ENCODE measurements at places on chromosomes 1 and 21.

- DNase-seq: no peak
Observed at GRCh38 chr1:41835485-41835884, 83.2 kb downstream of the HIVEP3 start.

- peak; percentile 31 for DNase-seq
Observed at GRCh38 chr1:158095737-158096335, 84.9 kb upstream of the CD1D start.

DNA sequence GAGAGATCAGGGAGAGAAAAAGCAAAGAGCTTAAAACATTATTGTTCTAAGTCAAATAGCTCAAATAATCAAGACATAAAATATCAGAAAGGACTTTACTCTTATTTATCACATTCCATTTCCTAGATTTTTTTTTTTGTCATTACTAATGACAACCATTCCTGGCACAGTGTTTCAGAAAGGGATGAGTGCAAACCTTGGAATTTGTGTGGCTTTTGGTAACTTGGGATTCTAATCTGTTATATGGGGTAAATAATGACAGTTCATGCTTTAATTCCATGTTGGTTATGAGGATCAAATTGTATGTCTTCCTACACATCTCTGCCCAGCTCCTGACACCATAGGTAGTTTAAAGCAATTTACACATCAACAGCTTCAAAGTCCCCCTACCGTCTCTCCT, 358.4 kb upstream of the ADGRL4 start:
- DNase-seq: no peak

DNA sequence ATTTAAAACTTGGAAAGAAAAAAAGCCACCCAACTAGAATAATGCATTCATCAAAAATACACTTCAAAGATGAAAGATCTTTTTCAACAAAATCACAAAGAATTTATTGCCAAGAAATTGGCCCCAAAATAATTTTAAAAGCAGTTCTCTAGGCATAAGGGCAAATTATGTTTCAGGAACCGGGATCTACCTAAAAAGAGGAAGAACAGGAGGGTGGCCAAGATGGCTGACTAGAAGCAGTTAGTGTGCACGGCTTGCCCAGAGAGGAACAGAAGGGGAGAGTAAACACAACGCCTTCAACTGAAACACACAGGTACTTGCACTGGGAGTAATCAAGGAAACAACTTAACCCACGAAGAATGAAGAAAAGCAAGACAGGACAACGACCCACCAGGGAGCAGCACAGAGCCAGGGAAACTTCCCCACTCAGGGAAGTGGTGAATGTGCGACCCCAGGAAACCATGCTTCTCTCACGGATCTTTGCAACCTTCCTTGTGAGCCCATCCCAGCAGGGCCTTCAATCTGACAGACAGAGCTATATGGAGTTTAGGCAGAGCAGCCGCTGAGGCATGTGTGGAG, 46.1 kb downstream of the ACKR1 start:
- DNase-seq: no peak

DNA sequence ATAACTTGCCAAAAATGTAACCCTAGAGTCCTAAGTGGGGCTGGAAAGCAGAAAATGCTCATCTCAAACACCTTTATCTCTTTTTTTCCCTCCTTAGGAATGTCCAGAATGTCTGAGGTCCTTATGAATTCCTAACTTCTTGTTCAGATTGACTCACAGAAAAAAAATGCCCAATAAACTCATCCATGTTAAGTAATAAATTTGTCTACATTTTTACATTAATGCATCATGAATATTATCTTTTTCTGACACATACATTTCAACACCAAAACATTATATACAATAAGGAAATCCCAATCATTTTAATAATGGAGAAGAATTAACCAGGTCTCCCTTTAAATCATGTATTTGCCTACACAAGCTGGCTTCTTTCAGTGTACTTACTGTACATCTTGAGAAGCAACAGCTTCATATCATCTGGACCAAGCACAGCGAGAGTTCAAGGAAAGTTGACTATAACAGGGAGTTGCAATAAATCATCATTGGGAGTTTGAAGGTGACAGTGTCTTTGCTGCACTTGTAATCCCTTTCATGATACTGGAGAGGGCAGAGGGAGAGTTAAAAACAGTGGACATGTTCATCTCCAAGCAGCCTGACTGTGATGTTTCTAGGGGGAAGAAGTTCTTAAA, 565.2 kb downstream of the LTN1 start:
- DNase-seq: no peak

DNA sequence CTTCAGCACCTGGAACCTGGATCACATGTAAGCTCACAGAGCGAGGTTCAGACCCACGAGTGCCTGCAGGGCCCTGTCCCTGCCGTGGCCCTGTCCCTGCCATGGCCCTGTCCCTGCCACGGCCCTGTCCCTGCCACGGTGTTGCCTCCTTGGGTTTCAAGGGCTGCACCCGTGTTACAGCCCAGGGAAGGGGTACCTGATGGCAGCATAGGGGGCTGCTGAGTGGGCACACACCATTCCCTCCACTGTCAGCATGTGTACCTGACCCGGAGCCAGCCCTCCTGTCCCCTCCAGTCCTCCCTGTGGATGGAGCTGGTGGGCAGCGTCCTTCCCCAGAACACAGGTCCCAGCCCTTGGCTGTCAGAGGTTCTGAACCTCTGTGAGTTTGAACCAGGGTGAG, 15.3 kb downstream of the DFFB start:
- DNase-seq: no peak

DNA sequence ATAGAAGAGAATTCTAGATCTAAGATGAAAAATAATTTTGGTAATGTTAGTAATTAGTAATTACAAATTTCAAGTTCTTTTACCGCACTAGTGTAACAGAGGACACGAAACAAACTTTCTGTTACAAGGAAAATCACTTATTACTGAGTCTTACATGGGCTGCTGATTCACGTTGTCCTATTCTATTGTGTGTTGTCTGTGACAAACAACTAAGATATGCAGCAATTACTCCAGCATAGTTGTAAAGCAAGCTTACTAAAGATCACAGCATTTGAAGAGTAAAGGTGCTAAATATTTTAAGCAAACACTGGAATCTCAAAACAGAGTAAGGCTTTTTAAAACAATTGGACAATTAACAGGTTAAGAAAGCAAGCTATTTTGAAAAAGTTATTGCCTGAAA, 502.3 kb downstream of the KCNT2 start:
- peak; percentile 68 for DNase-seq

DNA sequence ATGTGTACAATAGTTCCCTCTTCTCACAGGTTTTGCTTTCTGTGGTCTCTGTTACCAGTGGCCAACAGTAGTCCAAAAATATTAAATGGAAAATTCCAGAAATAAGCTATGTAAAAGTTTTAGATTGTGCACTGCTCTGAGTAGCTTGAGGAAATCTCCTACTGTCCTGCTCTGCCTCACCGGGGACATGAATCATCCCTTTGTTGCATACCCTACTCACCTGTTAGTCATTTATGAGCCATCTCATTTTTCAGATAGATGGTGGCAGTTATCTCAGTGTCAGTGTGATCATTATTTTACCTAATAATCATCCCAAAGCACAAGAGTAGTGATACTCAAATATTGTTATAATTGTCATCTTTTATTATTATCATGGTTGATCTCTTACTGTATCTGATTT, 688.1 kb downstream of the PLA2G4A start:
- DNase-seq: no peak

GRCh38 chr1:216640100-216640499, 83.1 kb downstream of the ESRRG start:
- no peak for DNase-seq

- no peak for DNase-seq
Observed at GRCh38 chr1:159030877-159031447, 21.3 kb downstream of the IFI16 start.

- DNase-seq: no peak
Observed at GRCh38 chr1:28045777-28046176, 42.6 kb downstream of the EYA3 start.
